CD4-positive, alpha-beta T cell treated with Interleukin-12 subunit alpha and Interleukin-12 subunit beta, for 1 hour (primary cell): ENCODE measurements at places on chromosomes 7 and 10.
A peak's percentile ranks its signal among the peaks of the same experiment; 100 is the strongest.

DNA sequence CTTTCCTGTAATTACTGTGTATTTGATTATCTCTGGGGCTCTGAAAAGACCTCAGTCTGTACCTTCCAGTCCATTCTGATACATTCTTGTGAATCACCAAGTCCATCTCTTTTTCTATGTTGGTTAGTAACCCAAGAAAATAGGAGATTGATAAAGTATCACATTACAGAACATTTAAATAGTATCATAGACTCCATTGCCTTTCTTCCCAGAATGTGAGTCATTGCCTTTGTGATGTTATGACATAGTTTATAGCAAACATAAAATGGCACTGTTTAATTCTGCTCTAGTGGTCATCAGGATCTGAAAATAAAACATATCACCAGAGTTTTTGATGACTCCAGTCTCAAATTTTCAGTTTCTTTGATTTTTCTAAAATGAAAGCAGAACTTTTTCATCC is 78.4 kb downstream of the NRG3 start:
- DNase-seq = no peak

GRCh38 chr7:100803398-100804161 is 23.7 kb downstream of the EPHB4 start:
- peak; percentile 54 for DNase-seq

- no peak for DNase-seq
Measured at GRCh38 chr10:3919709-3920308, 134.8 kb upstream of the KLF6 start.

- no peak for DNase-seq
Measured at GRCh38 chr7:41187322-41187721, 515.6 kb downstream of the INHBA start.

GRCh38 chr10:63866747-63867140 is 345.5 kb downstream of the REEP3 start:
- no peak for DNase-seq

DNA sequence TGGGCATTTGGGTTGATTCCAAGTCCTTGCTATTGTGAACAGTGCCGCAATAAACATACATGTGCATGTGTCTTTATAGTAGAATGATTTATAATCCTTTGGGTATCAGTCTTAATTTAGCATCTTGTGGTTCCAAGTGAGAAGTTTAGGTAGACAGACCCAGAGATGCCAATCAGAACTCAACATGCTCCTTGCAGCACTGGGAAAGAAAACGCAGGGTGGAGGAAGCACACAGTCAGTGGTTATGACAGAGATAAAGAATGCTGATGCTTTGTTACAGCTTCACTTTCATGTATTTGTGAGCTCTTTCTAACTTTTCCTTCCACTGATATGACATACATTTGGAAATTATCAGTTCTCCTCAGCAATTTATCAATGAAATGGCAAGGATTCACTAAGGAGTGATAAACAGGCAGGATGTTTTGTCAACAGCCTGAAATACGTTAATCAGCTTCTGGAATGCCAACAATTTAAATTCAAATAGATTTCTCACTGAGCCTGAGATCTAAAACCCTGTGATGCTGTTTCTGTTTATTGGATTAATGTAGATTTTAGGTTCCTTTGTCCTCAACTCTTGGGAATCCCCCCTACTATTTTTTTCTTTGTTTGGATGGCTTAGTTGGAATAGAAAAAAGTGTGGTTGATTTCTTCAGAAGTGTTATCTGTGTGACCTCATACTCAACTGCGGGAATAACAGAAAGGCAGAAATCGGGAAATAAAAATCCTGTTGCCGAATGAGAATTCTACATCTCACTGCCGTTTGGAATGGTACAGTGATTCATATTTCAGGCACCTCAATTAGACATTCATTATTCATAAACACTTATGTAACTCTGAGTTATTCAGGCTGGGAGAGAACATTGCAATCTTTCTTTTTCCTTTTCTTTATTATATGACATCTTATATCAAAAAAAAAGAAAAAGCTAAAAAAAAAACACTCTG is 675.0 kb downstream of the CNTNAP2 start:
- no peak for DNase-seq

DNA sequence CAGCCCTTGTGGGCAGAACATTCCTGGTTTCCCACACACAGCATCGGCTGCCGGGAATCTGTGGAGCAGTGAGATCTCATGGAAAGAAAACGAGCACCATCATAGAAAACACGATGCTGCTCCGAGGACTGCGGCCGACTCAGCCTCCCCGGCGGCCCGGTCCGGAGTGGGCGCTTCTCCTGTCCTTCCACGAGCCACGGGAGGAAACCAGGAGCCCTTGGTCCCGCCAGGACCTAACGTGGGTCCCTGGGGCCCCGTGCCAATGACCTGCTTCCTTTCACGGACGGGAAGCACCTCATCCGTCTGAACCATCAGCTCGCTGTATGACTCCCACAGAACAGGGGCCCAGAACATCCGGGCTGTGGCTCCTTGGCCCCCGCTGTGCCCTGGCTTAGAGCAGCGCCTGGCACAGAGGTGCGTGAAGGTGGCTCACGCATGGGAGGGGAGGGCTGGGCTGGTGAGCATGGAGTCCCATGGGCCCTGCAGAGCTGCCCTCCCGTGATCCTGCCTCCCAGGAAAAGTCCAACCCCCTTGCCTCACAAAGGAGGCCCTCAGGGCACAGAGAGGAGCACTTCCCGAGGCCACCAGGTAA is 280.5 kb downstream of the MAD1L1 start:
- no peak for DNase-seq

- no peak for DNase-seq
Measured at GRCh38 chr10:7117177-7117799, 293.5 kb downstream of the SFMBT2 start.

GRCh38 chr10:122561792-122562191 is 1.2 kb downstream of the DMBT1 start:
- DNase-seq = no peak

- DNase-seq = peak; percentile 8
Measured at GRCh38 chr10:86047588-86047987, 319.0 kb downstream of the GRID1 start.

- peak; percentile 96 for DNase-seq
Measured at GRCh38 chr10:72297281-72297804, 23.6 kb downstream of the DDIT4 start.

DNA sequence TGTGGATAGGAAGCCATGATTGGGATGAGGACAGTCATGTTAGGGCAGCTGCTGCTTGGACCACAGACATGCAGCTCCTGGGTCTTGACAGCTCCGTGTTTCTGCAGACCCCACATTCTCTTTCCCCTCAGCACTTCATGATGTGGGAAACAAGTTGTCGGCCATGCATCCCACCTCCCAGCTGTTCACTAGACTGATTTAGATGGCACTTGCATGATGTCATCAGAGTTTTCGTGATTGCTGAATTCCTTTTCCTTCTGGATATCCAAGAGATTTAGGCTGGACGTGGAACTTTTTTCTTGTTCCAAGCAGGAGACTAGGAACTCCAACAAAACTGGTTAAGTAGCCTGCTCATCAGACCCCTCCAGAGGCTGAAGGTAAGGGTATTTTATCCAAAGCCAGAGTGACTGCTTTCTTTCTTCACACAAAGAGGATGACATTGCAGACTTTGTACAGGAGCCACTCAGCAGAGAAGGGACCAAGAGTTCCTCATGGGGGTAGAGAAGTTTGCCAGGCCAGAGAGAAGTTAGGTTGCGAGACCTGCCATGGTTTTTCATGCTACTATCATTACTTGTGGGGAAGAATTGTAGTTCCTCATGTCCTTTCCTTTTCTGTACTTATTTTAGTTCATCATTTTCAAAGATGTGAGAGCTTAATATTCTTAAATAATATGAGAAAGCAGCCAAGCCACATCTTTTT is 117.7 kb upstream of the GJD4 start:
- no peak for DNase-seq

DNA sequence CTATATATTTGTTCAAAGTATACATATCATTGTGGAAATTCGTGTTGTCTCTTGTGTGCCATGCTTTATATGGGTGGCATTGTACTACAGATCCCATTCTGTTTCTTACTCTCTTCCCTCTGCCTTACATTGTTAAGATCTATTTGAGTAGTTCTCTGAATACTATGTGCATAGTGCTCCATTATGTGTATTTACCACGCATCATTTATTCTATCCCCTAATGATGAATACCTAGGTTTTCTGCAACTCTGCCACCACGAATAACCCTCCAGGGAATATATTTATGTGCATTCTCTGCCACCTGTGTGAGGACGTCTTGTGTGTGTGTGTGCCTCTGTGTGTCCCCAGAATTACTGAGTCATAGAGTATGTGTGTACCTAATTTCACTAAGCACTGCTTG is 431.2 kb upstream of the C7orf33 start:
- DNase-seq = no peak

DNA sequence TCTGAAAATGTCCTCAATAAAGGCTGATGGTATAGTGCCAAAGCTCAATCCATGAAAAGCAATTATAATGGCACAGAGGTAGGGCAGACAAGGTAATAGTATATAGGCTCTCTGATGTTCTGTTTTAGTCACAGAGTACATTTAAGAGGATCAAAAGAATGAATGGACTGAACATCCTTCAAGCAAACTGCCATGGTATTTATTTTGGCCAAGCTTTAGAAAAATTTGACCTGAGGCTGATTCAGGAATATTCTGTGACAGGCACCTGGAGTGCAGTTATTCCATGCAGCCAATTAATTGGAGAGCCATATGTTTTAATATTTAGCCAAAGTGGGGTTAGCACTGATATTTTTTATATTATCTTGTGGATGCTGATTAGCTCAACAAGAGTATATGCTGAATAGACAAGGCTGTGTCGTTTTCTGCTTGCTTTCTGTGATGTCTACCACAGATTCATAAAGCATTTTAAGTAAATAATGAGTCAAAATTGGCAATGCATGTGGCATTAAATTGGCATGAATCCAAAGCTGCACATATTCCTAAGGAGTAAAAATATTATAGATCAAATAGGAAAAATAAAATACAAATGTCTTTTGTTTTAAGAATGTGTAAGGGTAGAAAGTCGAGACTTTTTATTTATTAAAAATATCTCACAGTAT is 177.4 kb downstream of the PCLO start:
- no peak for DNase-seq

- DNase-seq = no peak
Measured at GRCh38 chr7:105584165-105584564, 2.9 kb upstream of the EFCAB10 start.

GRCh38 chr7:80967917-80968297 is 49.1 kb upstream of the SEMA3C start:
- DNase-seq = no peak

- DNase-seq = no peak
Measured at GRCh38 chr7:36181668-36182067, 28.6 kb downstream of the EEPD1 start.

DNA sequence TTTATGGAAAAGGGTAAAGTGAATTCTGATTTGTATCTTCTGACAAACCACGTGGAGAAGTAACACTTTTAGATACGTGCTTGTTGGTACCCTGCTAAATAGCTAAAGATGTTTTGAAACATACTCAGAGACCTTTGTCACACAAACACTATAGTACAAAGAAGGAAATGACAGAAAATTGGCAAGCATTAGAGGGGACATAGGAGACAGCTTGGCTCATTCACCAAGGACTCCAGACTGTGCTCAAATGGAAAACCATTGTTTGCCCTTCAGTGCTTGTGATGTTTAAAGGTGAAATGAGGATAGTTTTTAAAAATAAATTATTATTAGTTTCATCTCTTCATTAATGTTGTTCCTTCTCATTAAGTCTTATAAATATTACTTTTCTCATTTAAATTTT is 34.0 kb upstream of the CD36 start:
- no peak for DNase-seq

DNA sequence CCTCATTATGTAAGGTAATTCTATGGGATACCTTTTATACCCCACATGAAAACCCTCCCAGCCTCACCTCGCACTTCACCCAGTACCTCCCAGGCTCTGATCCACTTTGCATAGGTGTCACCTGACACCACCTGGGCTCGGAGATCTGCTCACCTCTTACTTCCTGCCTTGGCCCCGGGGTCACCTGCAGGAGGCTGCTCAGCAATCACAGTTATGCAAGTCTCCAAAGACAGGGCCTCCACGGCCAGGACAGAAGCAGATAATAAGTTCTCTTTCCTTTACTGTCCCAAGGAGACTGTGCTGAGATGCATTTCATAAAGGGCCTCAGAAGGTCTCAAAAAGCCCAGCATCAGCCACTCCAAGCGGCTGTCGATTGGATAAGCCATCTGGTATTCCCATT is 112.4 kb upstream of the PPP2R2D start:
- DNase-seq = no peak

- no peak for DNase-seq
Measured at GRCh38 chr10:42149722-42150427, 488.5 kb downstream of the ZNF33B start.

DNA sequence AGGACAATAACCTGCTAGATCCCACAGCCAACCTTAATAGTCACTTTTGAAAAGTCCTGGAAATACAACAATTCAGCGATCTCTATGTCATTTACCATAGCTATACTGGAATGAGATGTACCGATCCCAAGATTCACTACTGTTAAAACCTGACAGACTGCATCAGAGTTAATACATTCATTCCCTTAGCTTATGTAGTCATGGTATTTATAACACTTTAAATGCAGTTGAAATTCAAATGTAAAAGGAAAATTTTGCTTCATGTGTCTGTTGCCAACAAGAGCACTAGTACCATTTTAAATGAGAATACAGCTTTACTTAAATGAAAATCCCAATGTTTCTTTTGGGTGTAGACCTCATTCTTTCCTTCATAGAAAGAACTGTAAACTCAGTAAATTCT is 11.1 kb upstream of the GGCT start:
- no peak for DNase-seq

DNA sequence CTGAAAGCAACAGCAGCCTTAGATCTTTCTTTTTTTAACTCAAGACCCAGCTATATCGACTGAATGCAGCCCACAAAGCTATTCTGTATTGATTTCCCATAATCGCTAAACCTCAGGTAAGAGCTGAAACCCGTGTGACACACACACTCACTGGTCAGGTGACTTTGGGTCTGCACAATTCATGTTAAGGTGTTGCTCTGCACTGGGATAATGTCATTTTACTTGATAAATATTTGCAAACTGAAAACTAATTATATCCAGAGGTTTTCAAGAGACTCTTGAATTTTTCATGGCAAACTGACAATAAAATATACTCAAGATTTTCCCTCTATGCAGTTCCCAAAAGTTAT is 33.1 kb downstream of the SCRN1 start:
- DNase-seq = no peak

DNA sequence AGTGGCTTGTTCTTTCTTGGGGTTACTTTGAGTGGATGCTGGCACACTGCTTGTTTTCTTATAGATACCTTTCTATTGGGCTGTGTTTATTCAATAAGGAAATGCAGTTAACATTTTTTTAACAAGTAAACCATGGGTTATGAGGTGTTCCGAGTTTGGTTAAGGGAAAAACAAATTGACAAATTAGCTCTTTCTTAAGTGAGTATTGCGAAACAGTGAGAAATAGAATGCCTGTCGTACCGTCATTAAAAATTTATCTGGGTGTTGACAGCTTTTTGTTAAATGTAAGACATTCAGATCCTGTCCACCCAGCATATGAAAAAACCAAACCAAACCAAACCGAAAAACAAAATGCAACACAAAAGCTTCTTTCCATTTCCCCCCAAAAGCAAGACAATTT is 6.2 kb downstream of the CUX1 start:
- no peak for DNase-seq

GRCh38 chr7:70789481-70790214 is 342.3 kb upstream of the GALNT17 start:
- DNase-seq = no peak
